ENCODE measurements at places on chromosomes 12 and 14. TPM values are rescaled to one million over a fixed set of nuclear protein-coding genes. Genes with fewer than 3 reads are reported as not detected.
A peak's percentile ranks its signal among the peaks of the same experiment; 100 is the strongest.

DNA sequence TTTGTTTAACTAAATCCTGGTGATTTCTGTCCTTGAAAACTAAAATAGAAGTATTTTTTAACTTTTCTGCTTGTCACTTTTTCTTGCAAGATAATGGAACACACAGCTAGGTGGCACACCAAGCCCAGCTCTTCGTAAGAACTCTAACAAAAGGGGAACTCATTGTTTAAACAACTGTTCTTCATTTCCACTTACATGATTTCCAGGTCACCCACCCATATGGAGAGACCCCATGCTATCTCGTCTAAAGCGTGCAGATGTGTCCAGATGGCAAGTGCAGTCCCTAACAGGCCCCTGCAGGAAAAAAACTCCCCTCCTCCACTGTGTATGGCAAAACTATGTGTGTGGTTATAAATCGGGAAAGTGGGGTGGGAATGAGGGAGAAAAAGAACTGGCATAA lies 43.3 kb upstream of the NT5DC3 start:
- DNase-seq = no peak
- H3K4me3 ChIP-seq = no peak overlapping the region
- H3K27me3 ChIP-seq = no peaks in the 10 kb centered on the region
- no peaks in the 10 kb centered on the region for H3K4me1 ChIP-seq

- peak overlapping the region; percentile 93 for H3K27ac ChIP-seq
- H3K27me3 ChIP-seq = no peaks in the 10 kb centered on the region
- peak overlapping the region; percentile 92 for H3K4me3 ChIP-seq
- no peak for DNase-seq
- H3K4me1 ChIP-seq = peaks cover 17% of the 10 kb centered on the region
Observed at GRCh38 chr14:23285530-23286019, 357 bp downstream of the HOMEZ start.

GRCh38 chr14:24434036-24434435 lies 4.3 kb downstream of the KHNYN start:
- H3K27me3 ChIP-seq = no peaks in the 10 kb centered on the region
- H3K4me1 ChIP-seq = peaks cover 28% of the 10 kb centered on the region
- DNase-seq = no peak
- H3K36me3 ChIP-seq = peaks cover 41% of the 10 kb centered on the region

GRCh38 chr12:105812366-105812765 lies 326.4 kb downstream of the NUAK1 start:
- H3K4me3 ChIP-seq = no peak overlapping the region
- H3K4me1 ChIP-seq = no peaks in the 10 kb centered on the region
- H3K27ac ChIP-seq = no peak overlapping the region
- no peaks in the 10 kb centered on the region for H3K27me3 ChIP-seq

GRCh38 chr12:88854260-88854659 lies 274.0 kb upstream of the KITLG start:
- no peaks in the 10 kb centered on the region for H3K27me3 ChIP-seq
- no peaks in the 10 kb centered on the region for H3K36me3 ChIP-seq
- no peak for DNase-seq

GRCh38 chr12:48183876-48184548 lies 568 bp downstream of the CCDC184 start:
- H3K4me3 ChIP-seq = peak overlapping the region; percentile 56
- no peak for DNase-seq
- peaks cover 12% of the 10 kb centered on the region for H3K27me3 ChIP-seq
- peaks cover 7% of the 10 kb centered on the region for H3K4me1 ChIP-seq
- no peaks in the 10 kb centered on the region for H3K36me3 ChIP-seq

GRCh38 chr12:78035901-78036606 lies 205.4 kb downstream of the NAV3 start:
- H3K27me3 ChIP-seq = no peaks in the 10 kb centered on the region
- H3K4me3 ChIP-seq = no peak overlapping the region
- no peaks in the 10 kb centered on the region for H3K4me1 ChIP-seq
- DNase-seq = no peak

- no peaks in the 10 kb centered on the region for H3K4me1 ChIP-seq
- H3K27ac ChIP-seq = no peak overlapping the region
- H3K36me3 ChIP-seq = no peaks in the 10 kb centered on the region
- no peak overlapping the region for H3K4me3 ChIP-seq
- DNase-seq = no peak
Observed at GRCh38 chr14:20781803-20782202, 735 bp downstream of the RNASE6 start.

GRCh38 chr12:122412851-122413433 lies 9.5 kb downstream of the CLIP1 start:
- no peaks in the 10 kb centered on the region for H3K36me3 ChIP-seq
- no peak for DNase-seq
- no peaks in the 10 kb centered on the region for H3K27me3 ChIP-seq
- peaks cover 16% of the 10 kb centered on the region for H3K4me1 ChIP-seq
- H3K27ac ChIP-seq = no peak overlapping the region
- H3K4me3 ChIP-seq = no peak overlapping the region

GRCh38 chr12:55745361-55746173 lies 2.6 kb downstream of the GDF11 start:
- DNase-seq = peak; percentile 63
- H3K27ac ChIP-seq = no peak overlapping the region
- peaks cover 2% of the 10 kb centered on the region for H3K4me1 ChIP-seq

DNA sequence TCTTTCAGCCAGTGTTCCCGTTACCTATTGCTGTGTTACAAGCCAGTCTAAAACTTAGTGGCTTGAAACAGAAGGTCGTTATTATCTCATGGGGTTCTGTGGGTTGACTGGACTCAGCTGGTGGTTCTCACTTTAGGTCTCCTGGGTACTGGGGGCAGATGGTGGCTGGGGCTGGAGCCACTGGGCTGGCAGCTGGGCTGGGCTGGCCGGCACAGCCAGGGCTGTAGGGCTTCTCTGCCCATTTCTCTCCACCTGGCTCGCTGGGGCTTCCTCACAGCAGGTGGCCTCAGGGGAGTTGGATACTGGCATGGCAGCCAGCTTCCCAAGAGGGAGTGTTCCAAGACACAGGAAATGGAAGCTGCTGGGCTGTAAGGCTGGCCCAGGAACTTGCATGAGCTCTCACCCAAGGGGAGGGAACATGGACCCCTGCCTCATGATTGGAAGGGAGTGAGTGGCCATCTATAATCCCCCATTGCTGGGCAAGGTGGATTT lies 27.0 kb downstream of the TUNAR start:
- DNase-seq = no peak
- H3K4me1 ChIP-seq = no peaks in the 10 kb centered on the region
- H3K36me3 ChIP-seq = no peaks in the 10 kb centered on the region

- no peaks in the 10 kb centered on the region for H3K27me3 ChIP-seq
- no peaks in the 10 kb centered on the region for H3K4me1 ChIP-seq
- no peak overlapping the region for H3K27ac ChIP-seq
- no peak for DNase-seq
- H3K4me3 ChIP-seq = no peak overlapping the region
- H3K36me3 ChIP-seq = no peaks in the 10 kb centered on the region
Observed at GRCh38 chr14:69464379-69464778, 20.1 kb upstream of the PLEKHD1 start.

DNA sequence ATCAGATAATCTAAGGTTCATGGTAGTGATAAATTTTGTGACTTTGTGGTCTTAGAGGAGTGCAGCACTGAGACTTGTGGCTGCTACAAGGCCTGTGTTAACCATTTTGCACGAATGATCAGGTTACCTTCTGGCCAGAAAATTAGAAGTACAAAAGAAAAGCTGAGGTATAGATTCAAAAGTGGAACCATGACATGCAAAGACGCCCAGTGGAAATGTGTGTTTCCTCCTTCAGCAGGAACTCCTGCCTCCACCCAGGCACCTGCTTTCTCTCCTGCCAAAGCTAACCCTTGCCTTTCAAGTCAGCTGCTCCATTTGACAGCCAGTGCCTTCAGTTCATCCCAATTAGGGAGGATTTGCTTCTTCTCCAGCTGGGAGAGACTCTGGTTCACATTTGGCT lies 10.1 kb downstream of the PDE6H start:
- H3K36me3 ChIP-seq = no peaks in the 10 kb centered on the region
- no peaks in the 10 kb centered on the region for H3K4me1 ChIP-seq
- no peak overlapping the region for H3K27ac ChIP-seq
- H3K4me3 ChIP-seq = no peak overlapping the region
- no peaks in the 10 kb centered on the region for H3K27me3 ChIP-seq
- DNase-seq = no peak

GRCh38 chr14:90159688-90160087 lies 96.7 kb upstream of the PSMC1 start:
- H3K27me3 ChIP-seq = no peaks in the 10 kb centered on the region
- no peak overlapping the region for H3K4me3 ChIP-seq
- H3K4me1 ChIP-seq = no peaks in the 10 kb centered on the region

DNA sequence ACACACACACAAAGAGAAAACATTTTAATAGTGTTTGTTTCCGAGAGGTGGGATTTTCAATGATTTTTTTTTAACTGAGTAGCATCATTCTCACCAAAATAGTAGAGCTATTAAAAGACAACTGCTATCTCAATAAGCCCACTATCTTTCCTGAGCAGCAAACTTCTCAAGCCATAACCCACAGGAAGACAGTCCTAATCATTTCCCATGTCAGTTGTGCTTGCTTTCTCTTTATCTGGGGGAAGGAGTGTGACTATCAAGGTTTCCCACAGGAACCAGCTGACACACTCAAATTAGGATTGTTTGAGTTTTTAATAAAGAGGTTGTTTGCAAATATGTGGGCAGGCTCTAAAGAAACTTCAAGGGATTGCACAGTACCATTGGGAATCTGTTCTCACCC lies 4.9 kb upstream of the MAX start:
- DNase-seq = no peak
- no peaks in the 10 kb centered on the region for H3K27me3 ChIP-seq
- no peaks in the 10 kb centered on the region for H3K36me3 ChIP-seq

Gene NELL2
- 0.17 TPM for total RNA-seq

Gene ESPL1
- 19.3 TPM for total RNA-seq

Gene CMA1
- not detected for total RNA-seq

Gene SLC22A17
- total RNA-seq = 2.4 TPM

Gene PRH2
- 0.42 TPM for total RNA-seq

Gene OR6C2
- not detected for total RNA-seq

Gene RPS29
- total RNA-seq = 1,739 TPM
